ENCODE measurements at places on chromosomes 12 and 14.

GRCh38 chr12:56256326-56256960 is 1.7 kb downstream of the ANKRD52 start:
- peak; percentile 26 for DNase-seq

- DNase-seq, result no peak
These were observed 53.7 kb upstream of the COCH start for GRCh38 chr14:30820674-30821073.

GRCh38 chr14:53946404-53947093 is 10.1 kb downstream of the BMP4 start:
- DNase-seq, result no peak

DNA sequence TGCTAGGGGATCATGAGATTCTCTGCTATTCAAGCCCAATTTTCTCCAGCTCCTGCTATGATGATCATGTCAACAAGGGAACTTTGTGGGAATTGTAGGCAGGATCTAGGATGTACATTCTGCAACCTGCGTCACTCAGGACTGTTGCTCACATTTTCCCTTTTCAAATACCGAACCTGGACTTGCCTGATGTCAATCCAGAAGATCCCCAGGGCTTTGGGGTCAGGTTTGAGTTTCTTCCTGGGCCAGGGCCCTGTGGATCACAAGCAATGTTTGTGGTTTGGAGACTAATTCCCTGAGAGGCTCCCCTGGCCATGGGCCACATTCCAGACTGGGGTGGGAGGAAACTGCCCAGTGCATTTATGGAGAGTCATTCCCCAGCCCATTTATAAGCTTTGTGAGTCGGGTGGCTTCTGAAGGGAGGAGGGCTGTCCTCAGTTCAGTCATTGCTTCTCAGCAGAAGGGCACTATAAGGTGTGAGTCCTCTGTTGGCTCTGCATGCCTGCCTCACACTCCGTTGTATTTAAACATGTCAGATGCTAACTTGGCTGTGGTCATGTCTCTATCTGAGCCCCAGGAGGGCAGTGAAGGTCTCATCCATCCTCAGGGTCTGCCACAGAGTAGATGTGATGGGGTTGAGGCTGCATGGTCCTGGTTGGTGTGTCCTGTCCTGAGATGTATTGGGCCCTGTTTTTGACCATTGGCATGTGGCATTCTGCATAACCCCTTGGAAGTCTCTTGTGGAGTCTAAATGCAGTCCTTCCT is 6.5 kb downstream of the KRT86 start:
- DNase-seq, result peak; percentile 99

DNA sequence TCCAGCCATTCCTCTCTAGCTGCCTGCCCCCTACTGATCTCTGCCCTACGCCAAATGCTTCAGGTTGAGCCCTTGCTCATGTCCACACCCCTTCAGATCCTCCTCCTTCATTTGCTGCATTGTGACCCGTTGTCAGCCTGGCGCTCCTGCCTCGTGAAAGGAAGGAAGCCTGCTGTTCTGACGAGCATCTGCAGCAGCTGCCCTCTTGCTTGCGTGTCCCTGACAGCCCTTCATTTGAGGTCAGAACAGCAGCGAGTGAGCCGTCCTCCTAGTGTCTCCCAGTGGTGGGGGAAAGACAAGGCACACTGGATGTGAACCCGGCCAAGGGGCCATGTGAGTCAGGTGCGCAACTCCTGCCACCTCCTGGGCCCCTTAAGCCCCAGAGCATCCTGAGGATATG is 3.0 kb upstream of the PIANP start:
- DNase-seq, result no peak

DNA sequence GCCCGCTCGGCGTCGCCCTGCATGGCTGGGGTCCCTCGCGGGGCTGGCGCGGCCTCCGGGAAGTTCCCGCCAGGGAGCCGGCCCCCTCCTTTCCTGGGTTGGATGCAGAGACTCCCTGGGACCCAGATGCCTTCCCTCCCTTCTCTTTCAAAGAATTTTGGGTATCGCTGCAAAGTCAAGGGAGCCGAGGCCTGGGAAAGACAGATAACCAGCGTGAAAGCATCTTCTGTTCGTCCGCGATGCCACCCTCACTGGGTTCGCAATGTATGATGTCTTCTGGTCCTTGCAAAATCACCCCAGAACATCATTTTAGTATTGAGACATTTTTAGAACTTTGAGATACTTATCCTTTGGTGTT is 451 bp downstream of the IRAK3 start:
- DNase-seq, result no peak

DNA sequence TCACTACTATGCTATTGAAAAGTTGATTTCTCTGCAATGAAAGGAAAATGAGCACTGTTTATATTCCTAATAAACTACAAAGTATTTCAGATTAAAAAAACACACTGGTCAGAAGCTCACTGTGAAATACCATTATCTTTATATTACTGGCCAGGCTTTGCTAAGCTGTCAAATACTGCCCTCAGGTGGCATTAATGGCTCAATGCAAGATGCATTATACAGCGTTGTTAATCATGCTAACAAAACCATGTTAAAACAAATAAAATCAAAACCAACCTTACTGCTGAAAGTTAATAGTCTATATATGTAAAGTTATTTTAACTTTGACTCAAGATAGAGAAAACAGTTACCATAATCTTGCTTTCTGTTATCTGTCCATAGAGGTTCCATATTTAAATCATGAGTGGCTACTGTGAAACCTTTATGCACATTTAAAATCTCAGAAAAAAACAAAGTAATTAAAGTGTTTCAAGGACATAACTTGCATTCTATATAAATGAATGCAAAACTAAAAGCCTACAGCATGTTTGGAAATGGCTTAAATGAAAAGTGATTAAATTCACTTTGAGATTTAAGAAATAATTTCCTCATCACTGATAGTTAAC is 121.7 kb downstream of the RALGAPA1 start:
- DNase-seq, result peak; percentile 29

GRCh38 chr14:85002846-85003245 is 527.1 kb upstream of the FLRT2 start:
- no peak for DNase-seq

- no peak for DNase-seq
These were observed 8.2 kb downstream of the BCL11B start for GRCh38 chr14:99263564-99264330.

DNA sequence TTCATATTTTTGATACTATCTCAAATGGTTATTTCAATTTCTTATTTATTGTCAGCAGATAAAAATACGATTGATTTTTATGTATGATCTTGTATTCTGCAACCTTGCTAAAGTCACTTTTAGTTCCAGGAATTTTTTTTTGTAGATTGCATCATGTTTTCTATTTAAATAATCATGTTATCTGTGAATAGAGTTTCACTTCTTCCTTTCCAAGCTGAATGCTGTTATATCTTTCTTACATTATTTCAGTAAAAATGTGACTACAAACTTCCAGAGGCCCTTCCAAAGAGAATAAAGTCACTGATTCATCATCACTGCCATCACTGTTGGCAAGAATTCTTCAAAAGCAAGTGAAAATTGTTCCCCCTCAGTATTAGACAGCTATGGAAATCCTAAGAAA is 104.7 kb upstream of the RAP1B start:
- DNase-seq, result no peak

GRCh38 chr14:34461334-34462131 is 507 bp downstream of the SPTSSA start:
- DNase-seq, result peak; percentile 34

DNA sequence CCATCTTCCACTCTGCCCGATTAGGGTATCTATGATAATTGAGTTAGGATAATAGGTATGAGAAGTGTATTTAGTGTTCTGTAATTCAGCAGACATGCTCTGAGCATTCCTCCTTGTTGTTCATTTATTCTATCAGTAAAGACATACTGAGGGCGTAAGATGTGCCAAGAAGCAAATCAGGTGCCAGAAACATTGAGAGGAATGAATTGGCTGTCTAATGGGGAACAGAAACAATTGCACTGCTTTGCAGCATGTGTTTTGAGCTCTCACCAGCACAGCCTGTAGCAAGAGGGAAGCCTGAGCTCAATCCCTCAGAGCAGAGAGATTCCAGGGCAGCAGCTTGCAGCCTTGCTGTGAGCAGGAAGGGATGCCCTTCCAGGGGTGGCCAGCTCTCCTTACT is 589.3 kb downstream of the BCL11B start:
- DNase-seq, result no peak

DNA sequence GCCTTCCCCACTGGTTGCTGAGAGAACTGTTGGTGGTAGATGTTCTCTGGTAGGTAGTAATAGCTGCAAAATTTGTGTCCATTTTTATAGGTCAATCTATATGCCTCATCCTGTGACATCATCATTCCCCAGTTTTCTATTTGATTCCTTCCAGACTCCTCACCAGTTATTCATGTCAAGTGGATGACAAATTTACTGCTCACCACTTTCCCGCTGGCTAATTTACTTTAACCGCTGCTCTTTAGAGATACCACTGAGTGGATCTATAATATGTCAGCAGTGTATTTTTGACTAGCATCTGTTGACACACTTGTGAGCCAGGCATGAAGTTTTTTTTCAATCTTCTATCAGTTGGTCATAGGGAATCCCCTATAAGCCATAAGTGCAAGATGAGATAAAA is 24.6 kb downstream of the GPR65 start:
- DNase-seq, result peak; percentile 59

GRCh38 chr12:47141459-47141858 is 61.7 kb upstream of the AMIGO2 start:
- no peak for DNase-seq

- no peak for DNase-seq
These were observed 191.3 kb upstream of the MYL2 start for GRCh38 chr12:111111681-111112080.

DNA sequence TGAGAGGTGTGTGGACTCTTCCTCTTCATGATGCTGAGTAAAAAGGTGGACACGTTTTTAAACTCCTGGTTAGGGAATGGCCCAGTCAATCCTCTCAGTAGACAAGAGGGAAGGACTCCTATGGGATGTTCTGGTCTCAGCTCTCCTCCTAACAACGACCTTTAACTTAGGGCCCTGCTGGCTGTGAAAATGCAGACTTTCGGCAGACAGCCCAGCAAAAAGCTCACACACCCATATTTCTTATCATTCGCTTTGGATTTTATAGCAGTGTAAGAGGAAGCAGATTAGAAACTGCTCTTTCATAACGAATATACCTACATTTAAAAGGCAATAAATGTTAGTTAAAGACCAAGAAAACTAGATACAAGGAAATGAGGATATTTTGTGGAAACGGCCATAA is 18.0 kb upstream of the YARS2 start:
- DNase-seq, result no peak

DNA sequence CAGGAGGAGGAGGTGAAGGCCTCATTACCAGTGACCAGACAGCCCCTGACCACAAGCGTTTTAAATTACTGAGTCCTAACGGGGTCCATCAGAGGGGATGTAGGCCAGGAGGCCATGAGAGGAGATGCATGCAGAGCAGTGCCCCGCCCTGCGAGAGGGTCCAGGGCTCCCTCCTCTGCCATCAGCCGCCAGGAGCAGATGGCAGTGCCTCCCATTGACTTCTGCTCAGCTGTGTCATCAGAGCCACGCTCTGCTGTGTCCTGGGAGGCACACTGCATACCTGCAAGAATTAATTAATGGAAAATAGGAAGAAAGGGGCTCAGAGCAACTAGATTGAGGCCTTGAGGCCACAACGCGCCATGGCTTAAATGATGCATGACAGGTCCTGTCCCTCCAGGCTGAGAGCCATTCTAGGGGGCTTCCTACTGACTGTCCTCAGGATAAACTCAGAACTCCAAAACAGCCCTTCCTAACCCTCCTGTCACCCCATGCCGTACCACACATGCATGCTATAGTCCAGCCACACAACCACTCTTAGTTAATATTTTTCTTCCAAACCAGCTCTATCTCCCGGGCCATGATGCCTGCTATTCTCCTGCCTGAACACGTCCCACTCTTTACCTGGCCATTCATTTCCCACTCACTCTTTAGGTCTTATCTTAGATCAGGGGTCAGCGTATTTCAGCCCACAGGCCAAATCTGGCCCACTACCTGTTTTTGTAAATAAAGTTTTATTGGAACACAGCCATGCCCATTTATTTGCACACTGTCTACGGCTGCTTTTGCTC is 235.8 kb downstream of the KSR2 start:
- no peak for DNase-seq

DNA sequence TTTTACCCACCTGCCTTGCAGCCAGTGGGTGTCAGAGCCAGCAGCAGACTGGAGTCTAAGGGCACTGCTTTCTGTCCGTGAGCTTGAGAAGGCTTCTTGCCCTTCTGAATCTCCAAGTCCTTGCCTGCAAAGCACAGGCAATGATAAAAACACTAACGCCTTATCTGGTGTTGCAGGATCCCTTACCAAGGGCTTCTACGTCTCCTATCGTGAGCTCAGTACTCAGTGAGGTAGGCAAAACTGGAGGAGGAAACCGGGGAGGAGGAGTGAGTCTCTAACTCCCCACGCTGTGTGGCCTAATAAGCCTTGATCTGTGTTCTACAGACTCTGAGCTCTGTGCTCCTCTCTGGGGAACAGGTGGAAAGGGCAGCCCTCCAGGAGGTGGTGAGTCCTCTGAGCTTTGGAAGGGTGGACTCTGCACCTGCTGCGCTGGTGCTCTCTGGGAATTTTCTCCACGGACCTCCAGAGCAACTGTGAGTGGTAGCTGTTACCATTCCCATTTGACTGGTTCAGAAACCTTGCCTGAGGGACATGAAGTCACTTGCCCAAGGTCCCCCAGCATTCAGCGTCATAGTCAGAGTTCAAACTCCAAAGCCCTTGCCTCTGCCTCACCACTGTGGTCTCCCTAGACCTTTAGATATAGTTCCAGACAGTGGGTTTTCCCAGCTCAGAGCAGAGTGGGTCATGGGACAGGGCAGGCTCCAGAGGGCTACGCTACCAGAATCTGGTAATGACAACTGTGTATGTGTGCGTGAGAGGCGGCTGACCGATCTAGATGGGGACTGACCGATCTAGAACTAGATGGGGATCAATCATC is 7.0 kb upstream of the MARK3 start:
- no peak for DNase-seq

DNA sequence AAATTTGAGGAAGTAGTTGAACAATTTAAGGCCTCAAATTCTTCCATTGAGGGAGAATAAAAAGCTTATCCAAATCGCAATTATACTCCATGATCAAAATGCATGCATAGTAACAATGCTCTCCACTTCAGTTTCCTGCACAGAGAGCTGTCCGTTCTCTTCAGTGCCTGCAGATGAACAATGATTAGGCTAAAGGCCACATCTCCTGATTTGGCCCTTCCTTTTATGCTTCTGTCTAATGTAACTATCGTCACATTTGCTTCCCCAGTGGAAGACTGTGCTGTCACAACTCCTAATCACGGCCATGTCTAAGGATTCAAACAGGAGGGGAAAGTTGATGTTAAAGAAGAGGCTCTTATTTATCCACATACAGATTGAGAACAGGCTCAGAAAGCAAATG is 113.6 kb upstream of the NPAS3 start:
- DNase-seq, result no peak

- peak; percentile 62 for DNase-seq
These were observed 41.8 kb upstream of the HIF1A start for GRCh38 chr14:61653507-61653906.

- DNase-seq, result no peak
These were observed 3.4 kb downstream of the RTL1 start for GRCh38 chr14:100899884-100900771.

- no peak for DNase-seq
These were observed 183.5 kb downstream of the PHETA1 start for GRCh38 chr12:111185206-111185888.

All from astrocyte (in vitro differentiated cells and primary cell).